ENCODE measurements at places on chromosomes 1 and 21.

DNA sequence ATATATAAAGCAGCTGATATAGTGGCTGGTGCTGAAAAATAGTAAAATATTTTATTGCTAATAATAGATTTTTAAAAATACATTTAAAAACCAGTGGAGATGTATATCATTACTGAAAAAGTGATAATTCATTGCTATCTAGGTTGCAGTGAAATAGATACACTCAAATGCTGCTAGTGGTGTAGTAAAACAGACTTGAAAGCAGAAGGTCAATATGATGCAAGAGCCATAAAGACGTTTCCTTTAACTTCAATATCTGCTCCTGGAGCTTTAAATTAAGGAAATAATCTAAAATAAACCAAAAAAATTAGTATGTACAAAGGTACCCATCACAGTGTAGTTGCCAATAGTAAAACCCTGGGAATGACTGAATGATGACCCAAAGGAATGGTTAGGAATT, 26.2 kb downstream of the RHEX start:
- DNase-seq = no peak

- DNase-seq = no peak
Measured at GRCh38 chr1:154944401-154945159, 8.1 kb upstream of the PMVK start.

DNA sequence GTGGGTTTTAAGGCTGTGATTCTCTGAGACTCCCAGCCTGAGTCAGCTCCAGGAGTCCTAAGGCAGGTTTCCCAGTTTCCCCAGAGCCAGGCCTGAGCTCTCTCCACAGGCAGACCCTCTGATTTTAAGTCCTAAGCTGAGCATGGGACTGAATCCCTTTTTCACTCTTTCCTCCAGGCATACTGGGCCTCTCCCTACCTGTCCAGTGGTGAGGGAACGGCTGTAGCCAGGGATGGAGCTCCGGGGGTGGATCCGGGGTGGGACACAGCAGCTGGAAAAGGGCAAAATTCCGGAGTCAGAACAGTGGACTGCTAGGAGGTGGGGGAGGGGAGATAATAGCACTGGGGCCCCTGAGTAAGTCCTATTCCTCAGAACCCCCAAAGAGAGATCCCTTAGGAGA, 30.0 kb downstream of the DLGAP3 start:
- no peak for DNase-seq

GRCh38 chr1:220770245-220770913, 16.3 kb upstream of the MTARC1 start:
- DNase-seq = no peak

DNA sequence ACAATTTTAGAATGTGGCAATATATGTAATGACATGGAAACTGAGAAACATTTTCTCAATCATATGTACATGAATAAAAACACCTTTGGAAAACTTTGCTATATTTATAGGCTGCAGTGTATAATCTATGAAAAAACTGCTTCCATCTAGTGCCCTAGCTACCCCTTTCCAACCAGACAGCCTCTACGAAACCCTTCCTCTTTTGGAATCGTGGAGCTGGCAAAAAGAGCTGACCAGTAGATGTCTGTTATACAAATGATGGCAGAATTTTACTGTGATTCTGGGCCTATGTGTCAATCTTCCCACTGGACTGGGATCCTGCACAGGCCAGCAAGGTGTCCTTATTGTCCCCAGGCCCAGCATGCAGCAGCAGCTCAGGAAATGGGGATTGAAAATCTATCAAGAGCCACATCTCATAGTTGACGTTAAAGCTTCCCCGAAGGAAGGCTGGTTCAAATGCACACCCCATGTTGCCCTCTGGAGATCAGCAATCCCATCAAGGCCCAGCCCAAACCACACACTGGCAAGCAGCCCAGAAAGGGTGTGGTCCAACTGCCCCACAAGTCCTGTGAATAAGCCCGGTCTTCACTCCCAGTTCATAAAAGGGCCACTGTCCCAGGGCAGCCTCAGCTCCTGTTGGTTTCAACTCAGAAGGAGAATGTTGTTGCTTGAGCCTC, 8.8 kb upstream of the FAM20B start:
- peak; percentile 47 for DNase-seq

DNA sequence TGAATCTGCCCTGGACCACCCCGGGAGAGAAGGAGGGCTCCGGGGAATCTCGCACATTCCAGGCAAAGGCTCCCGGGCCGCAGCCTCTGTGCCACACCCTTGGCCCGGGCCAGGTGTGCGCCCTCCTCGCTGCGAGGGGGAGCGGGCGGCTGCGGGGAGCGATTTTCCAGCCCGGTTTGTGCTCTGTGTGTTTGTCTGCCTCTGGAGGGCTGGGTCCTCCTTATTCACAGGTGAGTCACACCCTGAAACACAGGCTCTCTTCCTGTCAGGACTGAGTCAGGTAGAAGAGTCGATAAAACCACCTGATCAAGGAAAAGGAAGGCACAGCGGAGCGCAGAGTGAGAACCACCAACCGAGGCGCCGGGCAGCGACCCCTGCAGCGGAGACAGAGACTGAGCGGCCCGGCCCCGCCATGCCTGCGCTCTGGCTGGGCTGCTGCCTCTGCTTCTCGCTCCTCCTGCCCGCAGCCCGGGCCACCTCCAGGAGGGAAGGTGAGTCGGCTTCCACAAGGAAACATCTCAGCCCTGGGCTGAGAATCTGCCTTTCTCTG, at the start of gene LAMC2:
Gene LAMC2 (plus strand): TSS at position 324 of the 550 bp plus-strand sequence. CDS start 89 bp downstream, at position 413.
- DNase-seq = peak; percentile 36

DNA sequence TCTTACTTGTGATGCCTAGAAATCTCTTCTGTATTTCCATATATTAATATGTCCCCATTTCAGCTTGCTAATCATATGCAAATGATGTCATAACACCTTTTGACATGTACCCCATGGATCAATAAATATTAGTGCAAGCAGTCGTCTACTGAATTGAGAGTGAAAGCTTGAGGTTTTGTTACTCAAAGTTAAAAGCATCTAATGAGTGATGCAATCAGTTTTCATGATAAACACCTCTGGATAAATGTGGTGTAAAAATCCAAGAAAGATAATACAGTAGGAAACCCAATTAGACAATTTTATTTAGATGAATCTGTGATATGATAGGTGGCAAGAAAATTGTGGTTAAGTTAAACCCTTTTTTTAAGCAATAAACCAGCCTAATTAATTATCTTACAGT, 141.2 kb upstream of the DMRTA2 start:
- DNase-seq = no peak

GRCh38 chr1:41851589-41851988, 67.1 kb downstream of the HIVEP3 start:
- no peak for DNase-seq

GRCh38 chr21:44983421-44984206, 43.8 kb downstream of the SLX9 start:
- no peak for DNase-seq

GRCh38 chr1:154852845-154853244, 17.2 kb downstream of the KCNN3 start:
- DNase-seq = no peak

DNA sequence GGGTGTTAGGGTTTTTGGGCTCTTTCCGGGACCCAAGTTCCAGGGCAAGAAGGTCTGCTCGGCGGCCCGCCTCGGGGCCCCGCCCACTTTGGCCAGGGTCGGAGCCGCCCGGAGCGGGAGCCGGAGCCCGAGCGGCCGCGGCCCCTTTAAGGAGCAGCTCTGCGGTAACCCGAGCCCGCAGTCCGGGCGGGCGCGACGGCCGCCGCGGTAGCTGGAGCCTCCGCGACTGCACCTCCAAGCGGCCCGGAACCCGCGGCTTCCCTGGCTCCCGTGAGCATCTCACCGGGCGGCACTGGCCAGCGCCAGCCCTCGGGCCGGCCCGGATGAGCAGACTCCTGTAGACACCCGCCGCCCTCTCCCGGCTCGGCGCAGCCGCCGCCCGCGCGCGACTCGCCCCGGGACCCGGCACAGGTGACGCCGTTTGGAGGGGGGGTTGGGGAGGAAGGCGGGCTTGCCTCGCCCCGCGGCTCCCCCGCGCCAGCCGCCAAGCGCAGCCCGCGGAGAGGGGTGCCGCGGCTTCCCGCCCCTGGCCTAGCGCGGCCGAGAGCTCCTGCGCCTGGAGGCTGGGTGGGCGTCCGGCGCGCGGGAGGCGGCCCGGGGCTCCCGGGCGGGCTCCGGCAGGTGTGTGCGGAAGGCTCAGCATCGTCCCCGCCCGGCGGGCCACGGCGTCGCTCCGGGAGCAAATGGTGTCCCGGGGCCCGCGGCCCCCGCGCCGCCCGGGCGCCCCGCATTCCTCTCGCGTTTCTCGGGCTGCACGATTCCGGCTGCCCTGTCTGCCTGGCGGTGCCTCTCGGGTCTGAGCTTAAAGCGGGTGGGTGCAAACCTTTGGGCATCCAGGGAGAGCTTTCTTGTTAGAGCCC, at the start of gene TLCD4:
Gene TLCD4 (plus strand): TSS at position 149 of the 860 bp plus-strand sequence. CDS start 26,547 bp downstream, outside the sequence.
- no peak for DNase-seq

All from skin of body (tissue), 3 donors.